ENCODE measurements at places on chromosomes 16 and 17.

DNA sequence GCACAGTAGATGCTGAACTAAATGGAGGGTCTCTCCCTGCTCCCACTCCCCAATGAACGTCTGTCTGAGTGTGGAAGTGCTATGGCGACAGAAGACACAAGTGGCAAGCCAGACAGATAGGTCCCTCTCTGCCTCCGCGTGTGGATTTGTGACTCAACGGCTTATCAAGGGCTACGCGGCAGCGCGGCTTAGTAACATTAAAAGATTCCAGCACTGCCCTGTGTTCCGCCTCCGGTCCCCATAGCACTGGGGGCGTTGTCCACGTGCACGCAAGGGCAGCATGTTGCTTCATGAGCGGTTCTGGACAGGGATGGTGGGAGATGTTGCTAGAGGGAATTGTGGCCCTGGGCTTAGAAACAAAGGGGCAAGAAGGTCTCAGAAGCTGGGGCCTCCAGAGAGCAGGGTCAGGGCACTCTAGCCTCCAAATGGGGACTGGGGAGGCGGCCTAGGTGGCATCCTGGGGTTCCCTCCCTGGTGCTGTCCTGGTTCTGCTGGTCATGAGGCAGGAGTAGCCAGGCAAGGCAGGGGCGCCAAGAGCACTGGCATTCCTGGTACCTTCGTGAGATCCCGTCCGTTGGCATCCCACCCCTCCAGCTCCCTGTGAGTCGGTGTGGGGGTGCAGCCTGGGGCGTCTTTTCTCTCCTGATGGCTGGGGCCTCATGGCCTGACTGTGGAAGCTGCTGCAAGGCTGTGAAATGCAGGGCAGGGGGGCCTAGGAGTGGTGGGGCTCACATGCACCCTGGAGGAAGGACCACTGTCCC lies 9.1 kb downstream of the CRHR1 start:
- no peak for DNase-seq

DNA sequence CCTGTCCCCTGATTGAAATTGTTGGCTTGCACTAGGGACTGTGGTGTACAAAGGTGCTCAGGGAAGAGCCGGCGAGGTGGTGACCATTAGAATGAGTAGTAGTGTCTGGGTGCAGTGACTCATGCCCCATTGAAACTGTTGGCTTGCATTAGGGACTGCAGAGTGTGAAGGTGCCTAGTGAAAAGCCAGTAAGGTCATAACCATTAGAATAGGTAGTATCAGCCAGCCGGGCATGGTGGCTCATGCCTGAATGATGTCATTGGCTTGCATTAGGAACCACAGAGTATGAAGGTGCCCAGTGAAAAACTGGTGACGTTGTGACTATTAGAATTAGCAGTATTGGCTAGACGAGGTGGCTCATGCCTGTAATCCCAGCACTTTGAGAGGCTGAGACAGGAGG lies 78.9 kb downstream of the ABCC6 start:
- no peak for DNase-seq

DNA sequence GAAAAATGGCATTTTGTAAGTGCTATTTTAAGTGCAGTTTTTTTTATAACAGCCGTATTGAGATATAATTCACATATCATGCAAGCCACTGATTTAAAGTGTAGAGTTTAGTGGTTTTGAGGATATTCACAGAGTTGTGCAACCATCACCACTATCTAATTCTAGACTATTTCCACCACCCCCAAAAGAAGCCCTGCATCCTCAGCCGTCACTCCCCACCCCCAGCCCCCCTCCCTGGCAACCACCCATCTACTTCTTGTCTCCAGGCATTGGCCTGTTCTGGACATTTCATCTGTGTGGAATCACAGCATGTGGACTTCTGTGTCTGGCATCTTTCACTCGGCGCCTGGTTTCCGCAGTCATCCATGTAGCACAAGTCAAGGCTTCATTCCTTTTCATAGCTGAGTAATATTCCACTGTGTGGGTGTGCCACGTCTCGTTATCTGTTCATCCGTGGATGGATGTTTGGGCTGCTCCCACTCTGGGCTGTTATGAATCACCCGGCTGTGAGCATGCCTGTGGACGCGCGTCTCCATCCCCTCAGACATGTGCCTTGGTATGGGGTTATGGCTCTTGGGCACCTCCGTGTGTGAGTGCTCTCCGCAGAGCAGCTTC lies 138.4 kb upstream of the CIBAR2 start:
- no peak for DNase-seq

- no peak for DNase-seq
These were observed 8.3 kb upstream of the SPNS3 start for GRCh38 chr17:4425398-4425797.

DNA sequence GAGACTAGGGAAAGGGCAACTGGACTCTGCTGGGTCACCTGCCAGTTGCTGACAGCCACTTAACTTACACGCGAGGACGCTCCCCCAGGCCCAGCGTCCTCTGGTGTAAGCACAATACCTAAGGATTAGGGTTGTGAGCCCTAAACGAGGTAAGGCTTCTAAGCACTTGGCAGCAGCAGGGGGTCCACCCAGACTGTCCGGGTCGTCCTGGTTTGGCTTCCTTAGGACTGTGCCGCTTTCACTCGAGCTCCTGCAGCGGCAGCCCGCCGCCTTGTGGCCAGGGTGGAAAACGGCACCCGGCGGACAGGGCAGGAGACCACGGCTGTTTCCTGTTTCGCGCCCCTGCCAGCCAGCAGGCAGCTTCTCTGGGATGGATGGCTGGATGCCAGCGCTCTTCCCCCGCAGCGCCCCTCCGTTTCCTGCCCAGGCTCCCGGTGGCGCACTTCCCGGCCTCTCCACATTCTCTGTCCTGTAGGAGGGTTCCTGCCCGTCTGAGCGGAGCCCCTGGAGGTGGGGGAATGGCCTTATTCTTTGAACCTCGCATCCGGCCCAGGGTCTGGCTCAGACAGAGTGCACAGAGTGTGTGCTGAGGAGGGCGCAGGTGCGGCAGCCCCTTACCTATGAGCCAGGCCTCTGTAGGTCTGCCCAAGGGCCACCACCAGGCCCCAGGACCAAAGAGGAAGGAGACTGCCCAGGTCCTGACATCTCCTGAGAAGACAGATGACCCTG lies 47.0 kb upstream of the AMZ2 start:
- DNase-seq = peak; percentile 87

DNA sequence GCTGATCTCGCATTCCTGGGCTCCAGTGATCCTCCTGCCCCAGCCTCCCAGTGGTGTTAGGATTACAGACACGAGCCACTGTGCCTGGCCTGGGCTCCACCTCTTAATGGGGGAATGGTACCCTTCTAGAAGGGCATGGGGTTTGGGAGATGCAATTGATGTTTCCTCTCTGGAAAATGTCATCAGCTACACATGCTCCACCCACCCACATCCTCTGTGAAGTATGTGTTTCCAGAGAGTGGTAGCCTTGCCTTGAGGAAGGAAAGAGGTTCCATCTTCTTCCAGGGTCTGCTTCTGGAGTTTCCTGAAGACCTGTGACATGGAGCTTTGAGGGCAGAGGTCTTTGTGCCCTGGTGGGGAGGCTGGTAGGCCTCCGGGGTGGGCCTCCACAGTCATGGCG lies 45.2 kb upstream of the GSE1 start:
- DNase-seq = no peak

All from activated CD8-positive, alpha-beta T cell treated with anti-CD3 and anti-CD28 coated beads, Interleukin-2, amount 10 ng/mL, durations not matched to agents 7 days and 5 days (primary cell).